ENCODE measurements at places on chromosomes 7 and 10. TPM values are rescaled to one million over a fixed set of nuclear protein-coding genes. Genes with fewer than 3 reads are reported as not detected.

The OR9A2 gene
- total RNA-seq = not detected

The ARPC1A gene
- 43.2 TPM for total RNA-seq

The FKBP6 gene
- not detected for total RNA-seq

The MARVELD1 gene
- total RNA-seq = 1.1 TPM

The PNLIPRP1 gene
- not detected for total RNA-seq

The FBXW4 gene
- total RNA-seq = 88.1 TPM

The GIMAP1 gene
- total RNA-seq = 23.3 TPM

The IGF2BP3 gene
- 0.27 TPM for total RNA-seq

The TSPAN15 gene
- 1.8 TPM for total RNA-seq

The STAMBPL1 gene
- total RNA-seq = 53.0 TPM

The CDH23 gene
- total RNA-seq = 8.1 TPM

The BLNK gene
- 2.4 TPM for total RNA-seq

The KCNH2 gene
- total RNA-seq = 3.2 TPM

The FGFBP3 gene
- total RNA-seq = 6.5 TPM

The ZNF789 gene
- total RNA-seq = 28.0 TPM

The SPDYE17 gene
- not detected for total RNA-seq

The OR13A1 gene
- total RNA-seq = 0.24 TPM

The RHOBTB1 gene
- 1.1 TPM for total RNA-seq

The RADIL gene
- 0.08 TPM for total RNA-seq
